ENCODE measurements at places on chromosomes 1 and 21.

- no peak for DNase-seq
These were observed 55.4 kb downstream of the STUM start for GRCh38 chr1:226603858-226604559.

DNA sequence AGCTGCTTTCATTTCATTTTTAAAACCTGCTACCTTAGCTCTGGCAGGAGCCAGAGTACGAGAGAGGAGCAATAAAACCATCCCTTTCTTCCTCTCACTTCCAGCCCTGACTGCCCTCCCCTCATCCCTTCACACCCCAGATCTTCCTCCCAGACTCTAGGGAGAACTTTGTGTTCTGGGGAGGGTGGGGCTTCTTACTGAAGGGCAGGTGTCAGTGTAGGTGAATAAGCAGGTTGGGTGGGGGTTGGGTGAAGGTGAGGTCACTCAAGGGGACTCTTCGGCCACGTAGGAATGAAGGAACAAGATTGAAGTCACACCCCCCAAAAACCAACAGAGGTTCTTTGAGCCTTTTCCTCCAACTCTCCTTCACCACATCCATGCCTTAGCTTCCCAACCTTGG lies 88.9 kb downstream of the CD58 start:
- no peak for DNase-seq

GRCh38 chr1:12607263-12607662 lies 10.7 kb downstream of the DHRS3 start:
- DNase-seq, result no peak

DNA sequence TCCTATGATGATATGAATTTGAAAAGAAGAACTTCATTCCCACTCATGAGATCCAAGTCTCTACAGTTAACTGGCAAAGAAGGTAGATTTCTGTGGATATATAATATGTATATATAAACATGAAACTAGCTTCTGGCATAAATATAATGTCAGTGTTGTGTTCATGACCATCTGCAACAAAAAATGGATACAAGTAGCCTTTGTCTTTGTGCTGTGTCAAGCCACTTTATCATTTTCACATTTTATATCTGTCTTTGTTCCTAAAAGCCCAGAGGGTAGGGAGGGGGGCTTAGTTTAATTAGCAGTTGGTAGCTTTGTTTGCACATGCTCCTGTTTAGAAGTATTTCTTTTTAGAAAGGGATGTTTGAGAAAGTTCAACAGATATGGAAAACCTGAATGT lies 56.2 kb upstream of the FASLG start:
- DNase-seq, result no peak

DNA sequence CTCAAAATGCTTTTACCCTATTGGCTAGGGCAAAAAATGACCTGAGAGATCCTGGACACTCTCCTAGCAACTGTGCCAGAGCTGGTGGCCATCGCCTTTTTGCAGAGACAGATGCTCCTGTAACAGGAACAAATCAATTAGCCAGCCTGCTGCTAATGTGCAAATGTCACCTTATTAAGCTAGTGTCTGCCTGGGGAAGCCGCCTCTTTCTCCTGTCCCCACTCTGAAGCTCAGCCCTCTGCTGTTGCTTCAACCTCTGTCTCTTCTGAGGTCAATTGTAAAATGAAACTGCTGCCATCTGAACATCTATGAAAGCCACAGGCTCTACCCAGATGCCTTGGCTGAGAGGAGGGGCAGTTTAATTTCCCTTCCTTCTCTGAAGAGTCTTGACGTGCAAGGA lies 85.5 kb upstream of the CACNA1E start:
- DNase-seq, result no peak

DNA sequence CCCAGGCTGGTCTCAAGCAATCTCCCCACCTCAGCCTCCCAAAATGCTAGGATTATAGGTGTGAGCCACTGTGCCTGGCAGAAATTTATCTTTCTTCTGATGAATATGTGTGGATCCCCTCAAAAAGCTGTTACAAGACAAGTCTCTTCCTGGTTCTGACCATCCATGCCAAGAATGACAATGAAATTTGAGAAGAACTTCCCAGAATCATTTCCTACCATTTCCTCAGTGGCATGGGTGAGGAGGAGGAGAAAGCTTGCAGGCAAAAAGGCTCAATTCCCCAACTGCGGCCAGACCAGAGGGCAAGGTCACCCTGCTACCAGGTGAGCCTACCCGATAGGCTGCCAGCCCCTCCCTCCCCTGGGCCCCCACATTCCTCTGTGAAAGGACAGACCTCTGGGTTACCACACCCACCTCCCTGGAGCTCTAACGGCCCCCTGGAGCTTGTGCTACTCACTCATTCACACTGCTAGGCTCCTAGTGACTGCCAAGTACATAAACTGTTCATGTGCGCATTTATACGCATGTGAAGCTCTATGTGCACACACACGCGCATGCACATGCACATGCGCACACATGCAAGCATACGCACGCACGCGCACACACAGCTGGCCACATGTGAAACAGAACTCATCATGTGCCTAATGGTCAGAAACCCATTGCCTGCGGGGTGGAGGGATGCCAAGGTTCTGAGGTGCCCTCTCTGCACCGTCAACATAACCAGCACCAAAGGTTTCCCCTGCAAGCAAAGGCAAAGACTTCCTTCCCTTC lies 17.0 kb downstream of the MRAP start:
- no peak for DNase-seq

- no peak for DNase-seq
These were observed 195.3 kb downstream of the ZBTB18 start for GRCh38 chr1:244246334-244246733.

DNA sequence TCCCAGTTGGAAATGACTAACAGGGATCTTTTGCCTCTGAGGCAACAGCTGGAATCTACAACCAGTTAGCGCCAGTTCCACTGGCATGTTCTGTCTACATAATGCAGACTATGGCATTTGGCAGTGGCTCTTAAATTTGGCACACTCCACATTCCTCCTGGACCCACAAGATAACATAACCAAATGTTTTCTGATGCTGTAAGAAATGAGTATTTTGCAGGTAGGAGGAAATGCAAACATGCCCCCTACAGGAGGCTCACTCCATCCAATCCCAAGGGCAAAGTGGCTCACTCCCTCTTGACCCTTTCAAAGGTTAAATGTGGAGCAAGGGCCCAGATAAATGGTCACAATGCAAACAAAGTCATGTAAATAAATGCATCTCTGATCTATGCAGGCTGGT lies 129.2 kb upstream of the PROX1 start:
- no peak for DNase-seq

GRCh38 chr1:160362168-160362957 lies 4.5 kb upstream of the NHLH1 start:
- DNase-seq, result no peak

DNA sequence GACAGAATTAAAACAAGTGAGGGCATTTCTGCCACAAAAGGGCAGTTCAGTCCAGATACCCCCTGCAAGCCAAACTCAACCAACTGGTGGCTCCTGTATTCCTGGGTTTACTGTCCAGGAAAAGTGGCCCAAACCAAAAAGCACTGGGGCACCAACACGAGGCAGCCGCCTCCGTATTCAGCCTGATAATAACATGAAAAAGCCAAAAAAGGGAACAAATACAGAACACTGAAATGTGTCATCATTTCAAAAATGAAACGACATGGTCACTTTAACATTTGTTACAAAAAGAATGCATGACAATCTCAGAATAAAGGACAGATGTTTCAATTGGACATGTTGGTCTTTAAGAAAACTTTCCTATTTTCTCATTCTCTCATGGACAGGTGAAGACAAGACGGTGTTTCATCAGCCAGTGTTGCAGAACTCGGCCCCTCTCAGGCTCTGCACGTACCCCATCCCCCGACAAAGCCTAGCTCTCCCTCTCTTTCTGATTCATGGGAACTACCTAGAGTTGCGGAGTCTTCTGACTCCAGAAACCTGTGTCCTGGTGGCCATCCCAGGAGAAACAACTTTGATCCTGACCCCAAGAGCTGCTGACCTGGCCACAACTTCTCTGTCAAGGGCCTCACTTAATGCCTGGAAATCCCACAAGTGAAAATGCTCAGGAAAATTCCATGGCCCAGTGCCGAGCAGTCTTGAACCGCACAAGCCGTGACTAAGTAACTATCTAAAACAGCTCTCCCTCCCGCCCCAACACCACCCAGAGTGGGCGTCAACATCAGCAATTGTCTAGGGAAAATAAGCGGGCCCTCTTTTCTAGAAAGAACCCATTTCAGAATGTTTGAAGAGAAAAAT lies 27.1 kb downstream of the ZBTB17 start:
- no peak for DNase-seq

DNA sequence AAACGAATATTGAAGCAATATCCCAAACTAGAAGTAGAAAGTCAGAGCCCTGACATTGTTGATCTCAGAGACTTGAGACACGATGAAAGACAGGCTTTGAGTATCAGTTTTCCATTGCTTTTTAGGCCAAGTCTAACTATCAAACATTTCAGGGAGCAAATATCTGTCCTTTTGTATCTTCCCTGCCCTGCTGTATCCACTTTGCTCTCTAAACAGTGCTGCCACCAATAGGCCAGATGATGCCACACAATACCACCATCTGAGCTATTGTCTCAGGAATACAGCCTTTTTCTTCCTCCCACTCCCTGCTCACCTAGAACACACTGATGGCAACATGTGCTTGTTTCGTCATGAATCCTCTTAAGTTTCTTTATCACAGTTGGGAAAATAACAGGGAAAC lies 62.6 kb upstream of the SPAG17 start:
- peak; percentile 41 for DNase-seq

DNA sequence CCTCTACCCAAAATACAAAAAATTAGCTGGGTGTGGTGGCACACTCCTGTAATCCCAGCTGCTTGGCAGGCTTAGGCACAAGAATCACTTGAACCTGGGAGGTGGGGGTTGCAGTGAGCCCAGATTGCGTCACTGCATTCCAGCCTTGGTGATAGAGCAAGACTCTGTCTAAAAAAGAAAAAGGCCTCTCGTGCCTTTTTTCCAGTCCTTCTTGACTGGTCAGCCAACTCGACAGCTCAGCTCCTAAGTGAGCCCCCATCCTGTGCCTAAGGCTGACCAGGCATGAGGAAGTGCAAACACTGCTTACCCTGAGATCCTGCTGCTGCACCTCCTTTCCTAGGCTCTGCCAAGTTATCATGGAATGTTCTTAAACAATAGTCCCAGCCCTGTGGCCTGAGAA lies 10.1 kb upstream of the PROK1 start:
- peak; percentile 36 for DNase-seq

GRCh38 chr1:101798417-101798816 lies 198.3 kb downstream of the OLFM3 start:
- no peak for DNase-seq

- DNase-seq, result no peak
These were observed 3.8 kb downstream of the DNALI1 start for GRCh38 chr1:37560401-37561132.

DNA sequence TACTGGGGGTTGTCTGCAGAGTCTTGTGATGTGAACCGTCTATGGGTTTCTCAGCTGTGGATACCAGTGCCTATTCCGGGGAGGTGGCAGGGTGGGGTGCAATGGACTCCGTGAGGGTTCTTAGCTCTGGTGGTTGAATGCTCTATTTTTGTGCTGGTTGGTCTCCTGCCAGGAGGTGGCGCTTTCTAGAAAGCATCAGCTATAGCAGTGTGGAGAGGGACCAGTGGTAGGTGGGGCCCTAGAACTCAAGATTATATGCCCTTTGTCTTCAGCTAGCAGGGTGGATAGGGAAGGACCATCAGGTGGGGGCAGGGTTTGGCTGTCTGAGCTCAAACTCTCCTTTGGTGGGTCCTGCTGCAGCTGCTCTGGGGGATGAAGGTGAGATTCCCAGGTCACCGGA lies 127.3 kb upstream of the PLD5 start:
- DNase-seq, result no peak

DNA sequence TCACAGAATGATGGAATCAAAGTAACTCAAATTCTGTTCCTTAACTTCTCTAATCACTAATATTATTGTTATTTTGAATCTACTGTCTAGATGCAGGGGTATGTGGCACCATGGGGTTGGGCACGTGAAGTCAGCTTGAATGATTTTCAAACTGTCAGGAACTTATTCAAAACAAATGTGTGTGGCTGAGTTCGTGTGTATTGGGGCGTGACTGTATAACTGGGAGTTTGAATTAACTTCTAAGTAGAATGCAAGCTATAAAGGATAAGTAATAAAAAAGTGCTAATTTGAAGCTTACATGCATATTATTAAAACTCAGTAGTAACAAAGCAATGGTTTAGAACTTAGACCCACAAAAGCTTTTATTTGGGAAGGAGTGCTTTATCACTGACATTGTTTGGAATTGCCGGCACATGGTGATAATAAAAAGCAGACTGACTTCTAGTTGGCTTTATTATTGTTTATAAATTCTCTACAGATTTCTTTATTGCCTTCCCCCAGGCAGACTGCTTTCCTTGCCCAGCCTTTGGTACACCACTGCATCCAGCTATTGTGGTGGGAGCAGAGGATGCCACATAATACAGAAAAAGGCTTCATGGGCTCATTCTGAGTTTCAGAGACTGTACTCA lies 84.3 kb downstream of the TENT5C start:
- no peak for DNase-seq

DNA sequence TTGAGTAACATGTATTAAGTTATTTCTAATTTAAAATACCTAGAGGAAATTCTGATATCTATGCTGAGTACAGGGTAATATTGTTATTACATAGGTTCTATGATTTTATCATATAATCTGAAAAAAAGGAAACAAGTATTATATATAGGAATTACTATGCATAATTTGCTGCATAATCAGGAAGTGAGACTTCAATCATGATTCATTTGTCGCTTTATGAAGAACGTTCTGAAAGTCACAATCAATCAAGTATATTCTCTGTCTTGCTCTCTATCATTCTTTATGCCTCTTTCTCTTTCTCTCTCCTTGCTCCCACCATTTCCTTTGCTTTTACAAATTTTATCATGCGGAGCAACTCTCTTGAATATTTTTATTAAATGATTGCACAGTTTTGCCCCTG lies 1130.3 kb downstream of the PLA2G4A start:
- no peak for DNase-seq

- DNase-seq, result no peak
These were observed 57.3 kb downstream of the SDCCAG8 start for GRCh38 chr1:243312952-243313634.

DNA sequence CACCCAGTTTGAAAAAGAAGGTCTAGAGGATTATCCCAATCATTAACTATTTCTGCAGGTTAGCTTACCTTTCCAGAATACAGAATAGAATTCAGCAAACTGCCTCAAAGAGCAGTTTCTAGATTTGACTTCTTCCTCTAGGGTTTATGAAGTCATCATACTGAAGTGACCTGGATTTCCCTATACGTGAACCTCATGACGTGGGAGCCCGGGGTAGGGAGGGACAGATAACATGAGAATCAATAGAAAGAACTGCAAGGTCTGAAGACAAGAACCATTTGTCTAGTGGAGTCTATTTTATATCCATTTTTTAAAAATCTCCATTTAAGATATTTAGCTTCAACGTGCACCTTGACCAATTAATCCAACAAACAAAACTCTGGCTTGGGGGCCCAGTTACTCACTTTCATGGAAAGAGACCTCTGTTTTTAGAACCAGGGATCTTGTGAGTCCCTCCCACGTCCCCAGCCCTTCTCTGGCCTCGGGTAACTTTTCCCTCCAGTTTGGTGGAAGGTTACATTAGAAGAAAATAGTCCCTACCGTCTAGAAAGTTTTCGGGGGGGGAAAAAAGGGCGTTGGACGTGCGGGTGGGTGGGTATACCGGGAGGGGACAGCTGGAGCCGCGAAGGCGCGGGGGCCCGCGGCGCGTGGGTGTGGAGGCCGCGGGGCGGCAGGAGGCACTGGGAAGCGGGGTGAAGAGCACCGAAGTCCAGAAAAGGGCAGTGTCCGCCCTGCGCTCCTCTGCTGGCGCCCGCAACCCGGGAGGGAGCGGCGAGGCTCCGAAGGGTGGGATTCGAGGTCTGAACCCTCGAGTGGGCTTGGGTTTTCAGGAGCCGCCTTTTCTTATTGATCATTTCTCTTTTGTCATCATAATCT lies 13.8 kb upstream of the POGZ start:
- peak; percentile 45 for DNase-seq

All from T47D (cell line).